ENCODE measurements at places on chromosomes 1 and 21. TPM values are rescaled to one million over a fixed set of nuclear protein-coding genes. Genes with fewer than 3 reads are reported as not detected.

The LORICRIN gene
- not detected for total RNA-seq

The ADAR gene
- 168 TPM for total RNA-seq

The PARP1 gene
- 101 TPM for total RNA-seq

The HMGCS2 gene
- 6.4 TPM for total RNA-seq

The KIF26B gene
- 6.7 TPM for total RNA-seq

The UTS2 gene
- not detected for total RNA-seq

The SMIM1 gene
- 9.5 TPM for total RNA-seq

The CYP2J2 gene
- total RNA-seq = not detected

The PPM1J gene
- total RNA-seq = 4.8 TPM

The CFAP107 gene
- total RNA-seq = not detected

The LINGO4 gene
- 0.25 TPM for total RNA-seq

The OR2L13 gene
- total RNA-seq = 0.38 TPM

The TCEA3 gene
- 47.5 TPM for total RNA-seq

The CD55 gene
- total RNA-seq = 53.0 TPM

The VWA5B1 gene
- 0.45 TPM for total RNA-seq

The CYP4Z1 gene
- 1.7 TPM for total RNA-seq
